ENCODE measurements at places on chromosomes 7 and 10.

DNA sequence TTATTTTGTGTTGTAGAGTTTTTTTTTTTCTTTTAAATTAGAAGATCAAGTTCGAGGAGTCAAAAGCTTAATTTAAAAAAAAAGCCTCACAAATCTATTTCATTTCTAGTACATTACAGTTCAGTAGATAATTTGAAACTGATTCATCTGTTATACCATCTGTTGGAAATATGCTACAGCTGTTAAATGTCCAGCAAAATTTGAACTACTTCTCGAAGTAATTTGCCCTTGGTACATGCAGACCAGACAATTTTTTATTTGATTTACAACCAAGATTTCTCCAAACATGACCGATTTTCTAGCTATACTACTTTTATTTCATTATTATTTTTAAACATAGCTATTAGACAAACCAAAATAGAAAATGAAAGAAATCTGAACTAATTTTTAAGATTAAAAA is 647.9 kb downstream of the CNTNAP2 start:
- DNase-seq, result no peak

GRCh38 chr7:83677180-83677866 is 28.4 kb upstream of the SEMA3E start:
- no peak for DNase-seq

DNA sequence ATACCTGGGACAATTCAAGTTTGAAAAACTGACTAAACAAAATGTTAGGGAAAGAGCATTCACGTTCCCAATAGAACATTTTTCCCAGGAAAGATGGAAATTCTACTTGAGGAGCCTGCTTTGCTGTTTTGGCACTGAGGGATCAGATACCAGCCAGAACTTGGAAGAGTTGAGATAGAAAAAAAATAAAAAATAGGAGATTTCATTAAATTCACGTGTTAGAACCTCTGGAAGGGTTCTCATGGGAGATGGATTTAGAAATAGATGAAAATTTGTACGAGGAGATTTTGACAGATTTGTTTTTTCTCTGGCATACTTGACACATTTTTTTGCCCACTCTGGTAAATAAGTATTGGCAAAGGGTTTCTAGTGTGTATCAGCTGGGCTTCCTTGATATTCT is 63.7 kb downstream of the CELF2 start:
- no peak for DNase-seq

DNA sequence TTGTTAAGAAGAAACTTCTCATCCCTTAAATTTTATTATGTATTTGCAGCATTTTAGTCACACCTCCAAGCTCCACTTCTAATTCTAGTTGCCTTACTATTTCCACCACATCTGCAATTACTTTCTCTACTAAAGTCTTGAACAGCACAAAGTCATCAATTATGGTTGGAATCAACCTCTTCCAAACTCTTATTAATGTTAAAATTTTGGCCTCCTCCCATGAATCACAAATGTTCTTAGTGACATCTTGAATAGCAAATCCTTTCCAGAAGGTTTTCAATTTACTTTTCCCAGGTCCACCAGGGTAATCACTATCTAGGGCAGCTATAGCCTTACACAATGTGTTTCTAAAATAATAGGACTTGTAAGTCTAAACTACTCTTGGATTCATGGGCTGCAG is 126.3 kb upstream of the POM121L12 start:
- no peak for DNase-seq

DNA sequence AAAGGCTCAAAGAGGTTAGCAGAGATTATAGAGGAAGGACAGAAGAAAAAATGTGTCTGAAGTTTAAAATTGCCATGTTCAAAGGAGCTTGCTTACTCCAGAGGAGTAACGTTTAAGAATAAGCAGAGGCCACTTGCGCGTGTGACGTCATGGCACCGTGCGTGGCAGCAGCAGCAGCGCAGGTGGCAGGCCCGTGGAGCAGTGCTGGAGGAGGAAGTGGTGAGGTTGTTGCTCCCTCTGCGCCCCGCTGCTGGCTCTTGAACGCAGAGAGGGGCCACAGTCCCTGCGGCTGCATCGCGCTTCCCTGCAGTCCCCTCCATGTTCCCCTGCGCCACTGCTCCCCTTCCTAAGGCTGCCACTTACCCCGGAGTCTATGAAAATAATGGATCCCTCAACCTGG is 37.5 kb downstream of the GDI2 start:
- DNase-seq, result peak; percentile 84

- no peak for DNase-seq
These were observed 159.6 kb downstream of the PARD3 start for GRCh38 chr10:34655286-34656170.

- no peak for DNase-seq
These were observed 61.6 kb downstream of the A1CF start for GRCh38 chr10:50823789-50824188.

DNA sequence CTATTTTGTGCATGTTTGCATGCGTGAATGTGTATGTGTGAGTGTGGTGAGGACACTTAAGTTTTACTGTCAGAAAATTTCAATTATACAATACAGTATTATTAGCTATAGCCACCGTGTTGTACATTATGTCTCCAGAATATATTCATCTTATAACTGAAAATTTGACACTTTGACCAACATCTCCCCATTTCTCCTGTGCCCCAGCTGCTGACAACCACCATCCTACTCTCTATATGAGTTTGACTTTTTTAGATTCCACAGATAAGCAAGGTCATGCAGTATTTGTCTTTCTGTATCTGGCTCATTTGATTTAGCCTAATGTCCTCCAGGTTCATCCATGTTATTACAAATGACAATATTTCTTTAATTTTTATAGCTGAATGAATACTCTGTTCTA is 195.0 kb downstream of the GPR37 start:
- DNase-seq, result no peak

DNA sequence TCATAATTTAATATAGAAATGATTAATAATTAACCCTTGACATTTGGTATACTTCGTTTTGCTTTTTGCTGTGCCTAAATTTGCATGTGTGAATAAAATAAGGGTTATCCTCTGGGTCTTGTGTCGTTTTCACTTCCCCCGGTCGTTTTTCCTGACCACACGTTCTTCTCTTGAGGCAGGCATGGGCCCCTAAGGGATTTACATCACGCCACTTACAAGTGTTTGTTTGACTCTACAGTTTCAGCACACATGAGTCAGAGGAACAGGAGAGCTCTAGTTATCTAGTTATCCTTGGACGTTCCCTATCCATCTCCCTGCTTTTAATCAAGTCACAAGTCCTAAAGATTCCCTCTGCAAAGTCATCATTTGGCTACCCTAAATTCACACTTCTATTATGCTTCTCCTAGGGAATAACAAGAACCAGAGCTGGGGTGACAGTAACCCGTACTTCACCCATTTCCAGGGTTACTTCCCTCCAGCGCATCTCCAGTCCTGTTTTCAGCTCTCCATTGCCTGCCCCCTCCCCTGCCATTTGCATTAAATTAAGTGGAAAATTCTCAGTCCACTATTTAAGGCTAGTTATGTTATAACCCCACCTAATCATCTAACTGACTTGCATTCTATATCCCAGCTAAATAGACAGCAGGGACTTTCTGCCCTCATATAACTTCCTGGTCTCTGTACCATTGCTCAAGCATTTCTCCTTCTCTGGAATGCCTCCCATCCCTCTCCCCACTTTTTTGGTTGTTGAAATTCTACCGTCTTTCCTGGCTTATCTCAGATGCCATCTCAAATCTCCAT is 206.9 kb downstream of the PTEN start:
- DNase-seq, result no peak

DNA sequence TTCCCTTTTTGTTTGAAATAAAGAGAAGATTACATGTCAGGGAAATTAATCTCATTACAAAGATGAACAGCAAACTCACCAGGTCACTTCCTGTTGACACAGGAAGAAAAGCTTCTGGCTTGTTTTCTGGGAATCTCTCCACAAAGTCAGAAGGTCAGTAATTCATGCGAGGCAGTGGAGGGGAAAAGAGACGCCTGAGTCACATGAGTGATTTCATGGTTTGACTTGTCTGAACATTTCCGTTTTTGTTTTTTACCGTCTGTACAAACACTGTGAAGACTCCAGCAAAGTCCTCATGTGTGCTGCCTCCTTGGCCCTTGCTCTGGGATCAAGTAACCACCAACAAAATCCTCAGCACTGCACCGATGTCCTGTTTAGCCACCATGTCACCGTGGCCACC is 2.5 kb upstream of the HABP2 start:
- no peak for DNase-seq

GRCh38 chr7:26490640-26491624 is 199.3 kb downstream of the SNX10 start:
- DNase-seq, result no peak

DNA sequence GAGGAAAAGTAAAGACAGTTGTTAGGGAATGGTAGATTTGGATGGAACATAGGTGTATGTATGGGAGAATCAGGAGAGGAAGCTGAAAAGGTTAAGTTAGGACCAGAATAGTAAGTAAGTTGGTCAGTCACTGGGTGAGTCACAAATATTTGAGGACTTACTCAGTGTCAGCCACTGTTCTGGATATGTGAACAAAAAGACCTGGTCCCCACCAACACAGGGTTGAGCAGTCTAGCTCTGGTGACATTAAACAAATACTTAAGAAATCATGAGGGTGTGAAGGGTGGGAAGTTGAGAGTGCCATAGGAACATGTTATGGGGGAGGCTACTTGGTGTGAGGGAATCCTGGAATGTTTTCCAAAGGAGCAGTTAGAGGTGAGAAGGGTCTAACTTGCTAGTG is 246.9 kb downstream of the PTEN start:
- DNase-seq, result no peak

DNA sequence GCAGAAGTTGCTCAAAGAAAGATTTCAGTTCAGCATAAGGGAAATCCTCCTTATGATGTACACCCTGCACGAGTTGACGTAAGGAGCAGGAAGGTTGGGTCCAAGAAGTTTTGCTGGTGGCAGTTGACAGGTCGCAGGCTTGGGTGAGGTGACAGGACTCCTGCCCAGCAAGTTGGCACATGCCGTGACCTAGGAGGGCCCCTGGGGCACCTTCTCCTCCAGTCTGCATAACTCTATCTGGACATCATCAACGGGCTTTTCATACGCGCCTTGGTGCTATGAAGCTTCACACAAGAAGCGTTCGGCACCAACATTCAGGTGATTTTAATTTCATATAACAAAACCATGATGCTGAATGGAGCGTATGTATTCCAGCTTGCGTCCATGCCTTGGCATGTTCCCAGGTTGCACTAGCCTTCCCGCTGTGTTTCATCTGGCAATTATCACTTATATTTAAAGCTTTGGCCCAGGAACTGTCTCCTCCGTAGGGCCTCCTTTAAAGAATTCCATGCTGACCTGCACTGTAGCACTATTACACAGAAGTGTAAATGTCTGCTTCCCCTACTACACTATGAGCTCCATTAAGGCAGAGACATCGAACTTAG is 651.6 kb upstream of the FOXK1 start:
- no peak for DNase-seq

DNA sequence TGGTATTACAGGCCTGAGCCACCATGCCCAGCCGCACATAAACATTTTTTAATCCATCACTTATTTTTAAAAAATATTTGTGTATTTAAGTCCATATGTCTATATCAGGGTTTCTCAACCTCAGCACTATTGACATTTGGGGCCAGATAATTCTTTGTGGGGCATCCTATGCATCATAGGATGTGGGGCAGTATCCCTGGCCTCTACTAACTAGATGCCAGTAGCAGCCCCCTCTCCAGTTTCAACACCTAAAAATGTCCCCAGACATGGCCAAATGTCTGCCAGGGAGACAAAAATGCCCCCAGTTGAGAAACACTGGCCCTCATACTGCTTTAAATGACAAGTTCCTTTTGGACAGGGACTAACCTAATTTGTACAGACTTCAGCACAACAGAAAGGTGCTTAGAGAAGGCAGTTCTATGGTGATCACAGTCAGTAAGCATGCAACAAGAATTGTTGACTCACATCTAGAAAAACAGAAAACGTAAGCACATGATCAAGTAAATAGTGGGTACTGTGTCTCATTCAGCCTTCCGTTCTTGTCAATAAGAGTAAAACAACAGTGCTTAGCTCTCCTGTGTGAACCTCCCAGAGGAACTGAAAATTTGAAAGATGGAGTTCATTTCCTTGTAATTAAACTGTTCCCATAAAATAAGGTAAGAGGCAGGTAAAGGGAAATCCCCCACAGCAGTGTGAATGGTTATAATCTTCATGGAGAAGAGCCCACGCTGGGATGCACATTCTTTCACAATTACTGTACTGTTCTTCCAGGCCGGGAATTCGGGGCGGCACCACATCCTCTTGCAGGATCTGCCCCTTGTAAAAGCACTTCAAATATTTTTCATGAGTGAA is 17.3 kb upstream of the ADRB1 start:
- DNase-seq, result no peak

- DNase-seq, result no peak
These were observed 497.0 kb upstream of the FOXK1 start for GRCh38 chr7:4185136-4185535.

- no peak for DNase-seq
These were observed 14.4 kb upstream of the RBM20 start for GRCh38 chr10:110629680-110630191.

DNA sequence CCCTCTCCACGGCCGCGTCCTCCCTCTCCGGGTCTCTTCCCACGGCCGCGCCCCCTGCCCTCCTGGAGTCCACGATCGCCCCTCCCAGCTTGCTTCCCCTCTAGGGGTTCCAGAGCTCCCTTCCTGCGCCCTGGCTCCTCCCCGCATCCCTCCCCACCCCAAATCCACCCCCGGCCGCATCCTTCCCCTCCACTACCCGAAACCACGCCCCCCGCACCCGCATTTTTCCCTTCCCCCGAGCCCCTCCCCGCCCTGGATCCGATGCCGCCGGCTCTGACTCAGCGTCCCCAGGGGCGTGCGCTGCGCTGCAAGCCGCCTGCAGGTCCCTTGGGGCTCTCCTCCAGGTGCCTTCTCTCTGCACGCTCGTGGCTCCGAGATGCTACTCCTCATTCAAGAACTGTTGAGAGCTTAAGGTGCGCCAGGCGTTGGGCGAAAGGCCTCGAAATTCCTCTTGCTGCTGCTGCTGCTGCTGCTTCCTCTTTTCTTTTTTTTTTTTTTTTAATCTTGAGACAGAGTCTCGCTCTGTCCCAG is 372 bp upstream of the TMEM130 start:
- DNase-seq, result peak; percentile 67

GRCh38 chr10:78300526-78300925 is 266.9 kb downstream of the RPS24 start:
- DNase-seq, result no peak

- DNase-seq, result no peak
These were observed 11.3 kb upstream of the TSPAN15 start for GRCh38 chr10:69439813-69440506.

DNA sequence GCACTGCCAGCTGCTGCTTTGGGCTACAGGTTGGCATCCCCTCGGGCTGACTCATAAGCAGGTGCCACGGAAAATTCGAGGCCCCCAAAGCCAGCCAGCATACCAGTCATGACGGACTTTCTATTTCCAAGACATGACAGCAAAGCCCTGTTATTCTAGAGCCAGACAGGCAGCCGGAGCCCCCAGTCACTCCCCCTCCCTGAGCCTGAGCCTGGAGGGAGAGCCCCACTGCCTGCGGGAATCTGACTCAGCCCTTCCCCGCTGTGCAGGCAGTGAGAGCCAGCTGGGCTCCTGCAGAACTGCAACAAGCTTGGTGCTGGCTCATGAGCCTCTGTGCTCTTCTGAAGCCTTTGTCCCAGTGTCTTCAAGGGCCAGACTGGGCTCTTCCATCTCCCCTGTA is 15.8 kb downstream of the BTBD16 start:
- no peak for DNase-seq

- no peak for DNase-seq
These were observed 118.6 kb upstream of the PRSS58 start for GRCh38 chr7:142376356-142376997.

Measured in activated T-cell treated with anti-CD3 and anti-CD28 coated beads, Interleukin-2, amount 50 U/mL, for 1 hour (primary cell).